ENCODE measurements at places on chromosomes 1 and 21.

DNA sequence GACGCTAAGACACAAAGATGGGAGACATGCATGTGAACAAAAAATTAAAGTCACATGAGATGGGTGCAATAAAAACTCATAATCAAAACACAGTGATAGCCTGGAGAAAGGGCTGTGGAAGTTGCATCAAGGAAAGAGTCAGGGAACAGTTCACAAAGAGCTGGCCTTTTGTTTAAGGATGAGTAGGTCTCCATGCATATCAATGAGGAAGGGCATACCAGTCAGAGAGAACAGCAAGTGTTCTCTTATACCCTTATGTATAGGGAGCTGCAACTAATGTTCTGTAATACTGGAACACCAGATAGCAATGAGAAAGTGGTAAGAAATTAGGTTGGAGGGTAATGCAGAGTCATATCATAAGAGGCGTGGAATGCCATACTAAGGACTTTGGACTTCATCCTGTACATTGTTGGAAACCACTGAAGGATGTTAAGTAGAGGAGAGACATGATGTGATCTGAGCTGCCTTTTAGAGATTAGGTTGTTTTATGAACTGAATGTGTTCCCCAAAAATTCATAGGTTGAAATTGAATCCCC, 46.7 kb upstream of the SAMD13 start:
- DNase-seq: no peak

DNA sequence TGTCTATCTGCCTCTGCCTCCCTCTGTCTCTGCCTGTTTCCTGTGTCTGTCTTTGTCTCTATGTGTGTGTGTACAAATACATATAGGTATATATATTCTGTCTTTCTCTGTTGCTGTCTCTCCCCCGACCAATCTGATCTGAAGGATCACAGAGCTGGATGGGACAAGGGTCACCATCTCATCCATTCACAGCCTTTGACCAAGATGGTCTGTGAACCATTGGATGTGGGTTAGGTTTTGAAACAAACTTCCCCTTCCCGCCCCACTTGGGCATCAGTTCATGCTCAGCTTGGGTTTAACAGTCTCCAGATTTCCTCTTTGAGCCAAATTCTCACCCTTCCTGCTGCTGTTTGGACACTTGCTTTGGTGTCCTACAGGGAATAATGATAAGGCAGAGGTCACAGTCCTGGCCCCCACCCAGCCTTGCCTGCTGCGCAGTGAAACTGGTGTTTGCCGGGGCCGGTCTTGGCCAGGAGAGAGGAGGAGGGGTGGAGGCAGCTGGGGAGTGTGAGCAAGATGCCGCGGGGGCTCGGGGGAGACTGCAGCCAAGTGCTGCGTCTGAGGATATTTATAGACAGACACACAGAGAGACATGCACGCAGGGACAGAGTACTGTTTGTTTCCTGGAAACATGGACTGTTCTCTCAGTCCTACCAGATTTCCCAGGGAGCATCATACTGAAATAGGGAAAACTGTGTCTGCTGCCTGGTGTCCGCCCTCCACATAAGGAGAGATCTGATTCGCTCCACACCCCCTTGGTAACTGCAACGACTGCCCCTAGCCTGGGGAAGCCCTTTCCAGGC, 27.0 kb upstream of the BTG2 start:
- DNase-seq: no peak

GRCh38 chr1:186772228-186772627, 56.5 kb upstream of the PLA2G4A start:
- DNase-seq: no peak

- no peak for DNase-seq
Measured at GRCh38 chr1:69992594-69992993, 212.8 kb downstream of the LRRC40 start.

GRCh38 chr1:211986628-211987254, 48.6 kb downstream of the INTS7 start:
- no peak for DNase-seq

- DNase-seq: no peak
Measured at GRCh38 chr1:197181982-197182381, 35.5 kb upstream of the ASPM start.

- DNase-seq: no peak
Measured at GRCh38 chr1:75475696-75476095, 135.2 kb downstream of the SLC44A5 start.

- no peak for DNase-seq
Measured at GRCh38 chr21:45496151-45496967, 45.9 kb downstream of the SLC19A1 start.

GRCh38 chr1:60425528-60425927, 352.0 kb upstream of the C1orf87 start:
- DNase-seq: no peak

DNA sequence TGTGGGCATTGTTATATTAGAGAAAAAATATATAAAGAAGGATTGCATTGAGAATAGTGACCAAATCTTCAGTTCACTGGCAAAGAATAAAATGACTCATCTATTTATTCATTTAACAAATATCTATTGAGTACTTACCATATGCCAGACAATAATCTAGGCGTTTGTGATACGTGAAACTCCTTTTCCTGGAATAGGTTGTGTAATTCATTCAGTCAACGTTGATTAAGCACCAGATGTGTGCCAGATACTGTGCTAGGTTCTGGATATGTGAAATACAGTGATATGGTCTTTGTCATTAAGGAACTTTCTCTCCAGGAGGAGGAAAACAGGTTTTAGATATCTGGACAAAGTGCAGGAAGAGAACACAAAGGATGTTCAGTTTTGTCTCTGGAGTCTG, 344.5 kb downstream of the RWDD3 start:
- no peak for DNase-seq

GRCh38 chr1:45325851-45326506, 716 bp upstream of the HPDL start:
- no peak for DNase-seq

DNA sequence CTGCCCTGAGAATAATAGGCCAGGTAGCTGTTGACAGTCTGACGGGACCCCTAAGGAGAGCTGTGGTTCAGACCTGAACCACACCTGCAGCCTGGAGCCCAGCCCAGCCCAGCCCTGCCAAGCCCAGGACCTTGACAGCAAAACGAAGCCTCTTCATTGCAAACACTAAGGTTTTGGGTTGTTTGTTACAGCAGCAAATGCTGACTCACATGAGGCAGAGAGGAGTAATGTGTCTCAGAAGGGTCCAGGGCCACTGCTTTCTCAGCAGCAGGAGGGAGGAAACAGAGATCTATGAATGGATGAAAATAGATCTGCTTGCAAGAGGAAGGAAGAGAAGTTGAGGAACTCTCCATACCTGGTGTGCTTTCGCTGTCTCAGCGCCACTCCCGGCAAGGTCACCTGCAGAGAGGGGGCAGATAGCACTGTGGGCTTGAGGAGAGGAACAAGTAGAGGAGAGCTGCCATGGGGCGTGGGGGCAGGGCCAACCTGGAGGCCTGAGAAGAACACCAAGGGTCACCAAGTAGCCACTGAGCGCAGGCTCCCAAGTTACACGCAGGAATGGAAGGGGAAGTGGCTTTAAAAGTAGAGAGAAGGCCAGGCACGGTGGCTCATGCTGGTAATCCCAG, 127.2 kb downstream of the ZNF281 start:
- no peak for DNase-seq

GRCh38 chr1:218810306-218810705, 363.4 kb upstream of the LYPLAL1 start:
- DNase-seq: no peak

- DNase-seq: no peak
Measured at GRCh38 chr1:15351310-15351709, 58.4 kb upstream of the EFHD2 start.

DNA sequence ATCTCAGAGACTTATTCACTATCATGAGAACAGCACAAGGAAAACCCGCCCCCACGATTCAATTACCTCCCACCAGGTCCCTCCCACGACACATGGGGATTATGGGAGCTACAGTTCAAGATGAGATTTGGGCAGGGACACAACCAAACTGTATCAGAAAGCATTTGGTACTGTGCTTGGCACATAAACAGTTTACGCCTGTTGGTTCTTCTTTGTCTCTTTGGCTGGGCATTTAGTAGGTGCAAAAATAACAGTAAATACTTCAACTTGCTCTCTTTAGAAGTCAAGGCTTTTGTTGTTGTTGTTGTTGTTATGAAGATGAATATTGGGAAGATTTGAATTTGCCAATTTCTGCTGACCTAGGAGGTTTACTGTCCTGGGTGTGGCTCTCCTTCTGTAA, 175.4 kb upstream of the IGSF21 start:
- DNase-seq: no peak

GRCh38 chr21:14752345-14752909, 206.3 kb upstream of the SAMSN1 start:
- no peak for DNase-seq

GRCh38 chr1:195934817-195935553, 673.3 kb downstream of the KCNT2 start:
- no peak for DNase-seq

DNA sequence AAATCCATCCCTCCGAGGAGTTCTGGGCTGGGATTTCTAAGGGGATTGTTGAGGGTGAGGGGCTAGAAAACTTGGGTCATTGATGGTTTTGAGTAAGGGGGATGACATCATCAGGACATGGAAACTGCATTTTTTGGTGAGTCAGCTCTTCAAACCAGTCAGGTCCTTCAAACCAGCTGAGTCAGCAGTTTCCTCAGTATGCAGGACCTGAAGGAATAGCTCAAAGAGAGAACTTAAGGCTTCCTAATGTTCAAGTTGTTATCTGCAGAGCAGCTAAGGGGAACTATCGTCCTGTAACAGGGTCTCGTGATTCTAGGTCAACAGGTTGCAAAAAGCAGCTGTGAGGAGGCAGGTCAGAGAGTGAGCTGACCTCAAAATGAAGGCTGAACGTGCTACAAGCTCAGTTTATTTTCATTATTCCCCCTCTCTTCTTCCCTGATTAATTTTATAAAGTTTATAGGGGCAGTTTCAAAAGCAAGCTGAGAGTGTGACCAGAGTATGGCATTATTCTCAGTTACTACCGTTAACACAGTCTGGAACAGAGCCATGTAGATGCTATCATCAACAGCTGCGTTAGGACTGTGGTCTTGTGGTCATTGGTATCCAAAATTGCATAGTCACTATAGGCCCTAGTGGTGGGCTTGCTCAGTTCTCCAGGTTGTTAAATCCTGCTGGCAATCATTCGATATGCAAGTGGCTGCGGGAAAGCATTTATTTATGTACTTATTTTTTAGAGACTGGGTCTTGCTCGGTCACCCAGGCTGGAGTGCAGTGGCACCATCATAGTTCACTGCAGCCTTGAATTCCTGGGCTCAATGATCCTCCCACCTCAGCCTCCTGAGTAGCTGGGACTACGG, 10.7 kb upstream of the SDC3 start:
- DNase-seq: no peak

DNA sequence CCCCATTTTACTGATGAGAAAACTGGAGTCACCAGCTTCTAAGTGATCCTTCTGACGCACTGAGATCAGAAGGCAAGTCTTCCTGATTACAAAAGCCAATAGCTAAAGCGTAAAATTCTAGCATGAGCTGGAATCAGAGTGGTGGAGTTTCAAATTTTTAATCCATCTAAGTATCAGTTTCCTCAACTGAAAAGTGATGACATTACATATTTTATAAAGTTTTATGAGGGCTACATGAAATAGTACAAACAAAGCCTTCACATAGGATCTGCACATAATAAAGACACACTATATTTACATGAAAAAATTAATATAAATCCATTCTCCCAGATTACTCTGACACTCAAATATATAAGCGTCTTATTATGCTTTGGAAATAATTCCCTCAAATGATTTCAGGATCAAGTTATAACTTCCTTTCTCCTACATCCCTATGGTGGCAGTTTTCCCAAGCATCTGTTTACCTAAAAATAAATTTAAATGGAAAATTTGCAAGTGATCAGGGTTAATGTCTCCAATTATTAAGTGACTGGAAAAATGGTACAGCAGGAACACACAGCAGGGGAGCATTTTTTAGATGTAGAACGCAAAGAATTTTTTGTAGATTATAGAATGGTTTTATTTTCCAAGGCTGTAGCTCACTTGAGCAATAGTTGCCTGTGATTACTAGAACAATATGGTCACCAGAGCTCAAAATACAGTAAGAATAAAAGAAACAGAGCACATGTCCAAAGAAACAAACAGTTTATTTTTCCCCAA, 490.4 kb upstream of the C1orf87 start:
- no peak for DNase-seq

GRCh38 chr1:51693419-51694155, 76.7 kb downstream of the OSBPL9 start:
- DNase-seq: no peak

Measured in stimulated activated effector memory CD8-positive, alpha-beta T cell treated with anti-CD3 and anti-CD28 coated beads, Interleukin-12 subunit alpha, Interleukin-12 subunit beta, amount 100 ng/mL, for 72 hours (primary cell).